Fibroblast of skin of right quadriceps (primary cell): ENCODE measurements at places on chromosomes 13 and 19.

DNA sequence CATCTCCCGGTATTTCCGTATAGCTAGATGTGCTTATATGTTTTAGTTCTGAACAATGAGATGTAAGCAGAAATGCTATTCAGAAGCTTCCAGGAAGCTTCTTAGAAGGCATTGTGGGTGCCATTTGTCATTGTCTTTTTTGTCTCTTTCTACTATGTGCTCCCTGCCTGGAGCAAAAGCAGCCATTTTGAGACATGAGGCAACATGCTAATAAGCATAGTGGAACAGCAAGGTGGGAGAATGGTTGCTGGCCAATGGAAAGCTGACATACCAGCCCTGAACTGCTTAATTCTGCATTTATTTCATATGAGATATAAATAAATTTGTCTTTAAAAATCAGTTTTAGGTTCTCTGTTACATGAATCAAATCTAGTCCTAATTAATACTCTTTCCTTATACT, 299.7 kb downstream of the LMO7 start:
- no peak for DNase-seq

DNA sequence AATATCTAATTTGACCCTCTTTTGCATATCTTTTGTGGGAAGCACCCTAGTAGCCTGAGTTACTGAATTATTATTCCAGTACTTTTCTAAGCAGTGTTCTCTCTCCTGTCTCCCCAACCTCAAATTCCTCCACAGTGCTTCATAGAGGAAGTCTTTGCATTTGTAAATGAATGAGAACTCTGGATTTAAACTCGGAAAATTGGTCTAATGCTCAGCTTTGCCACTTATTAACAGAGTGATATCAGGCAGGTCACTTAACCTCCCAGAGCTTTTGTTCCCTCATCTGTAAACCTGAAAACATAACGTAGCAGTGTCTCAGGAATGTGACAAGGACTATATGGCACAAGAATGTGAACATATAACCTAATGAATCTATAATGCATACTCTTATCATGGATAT, 26.2 kb downstream of the FREM2 start:
- no peak for DNase-seq

DNA sequence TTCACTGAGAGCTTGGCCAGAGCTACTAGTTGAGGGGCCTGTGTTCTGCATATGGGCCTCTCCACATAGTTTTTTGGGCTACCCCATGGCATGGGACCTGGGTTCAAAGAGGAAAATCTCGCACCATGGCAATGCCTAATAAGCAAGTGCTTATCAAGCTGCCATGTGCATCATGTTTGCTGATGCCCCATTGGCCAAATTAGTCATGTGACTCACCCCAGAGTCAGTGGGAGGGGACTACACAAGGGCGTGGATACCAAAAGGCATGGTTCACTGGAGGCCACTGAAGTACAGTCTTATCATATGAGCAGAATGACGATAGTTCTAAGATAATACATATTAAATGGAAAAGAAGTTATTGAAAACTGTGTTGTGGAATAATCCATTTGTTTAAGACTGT, 214.8 kb downstream of the LMO7 start:
- no peak for DNase-seq

DNA sequence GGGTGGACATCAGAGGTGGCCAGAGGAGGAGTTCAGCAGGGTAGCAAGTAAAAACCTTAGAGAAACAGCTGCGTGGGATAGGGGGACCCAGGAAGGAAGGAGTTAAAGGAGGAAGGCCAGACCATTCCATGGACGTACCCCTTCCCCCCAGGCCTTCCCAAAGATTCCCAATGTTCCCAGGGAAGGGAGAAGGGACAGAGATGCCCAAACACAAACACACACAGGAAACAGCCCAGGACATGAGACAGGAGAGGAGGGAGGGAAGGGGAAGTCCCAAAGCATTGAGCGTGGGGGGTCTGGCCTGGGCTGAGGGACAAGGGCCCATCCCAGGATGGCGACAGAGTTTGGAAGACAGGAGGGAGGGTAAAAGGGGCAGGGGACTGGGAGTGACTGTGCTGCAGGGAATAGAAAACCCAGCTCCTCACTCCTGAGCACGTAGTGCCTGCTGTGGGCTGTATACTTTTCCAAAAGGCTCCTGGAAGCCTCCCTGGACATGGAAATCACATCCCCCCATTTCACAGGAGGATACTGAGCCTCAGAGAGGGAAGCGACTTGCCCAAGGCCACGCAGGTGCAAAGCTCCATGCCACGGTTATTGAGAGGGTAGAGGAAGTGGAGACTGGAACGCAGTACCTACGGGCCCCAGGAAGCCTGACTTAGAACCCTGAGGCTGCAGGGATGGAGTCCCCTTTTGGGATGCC, 1.1 kb downstream of the SYDE1 start:
- no peak for DNase-seq

DNA sequence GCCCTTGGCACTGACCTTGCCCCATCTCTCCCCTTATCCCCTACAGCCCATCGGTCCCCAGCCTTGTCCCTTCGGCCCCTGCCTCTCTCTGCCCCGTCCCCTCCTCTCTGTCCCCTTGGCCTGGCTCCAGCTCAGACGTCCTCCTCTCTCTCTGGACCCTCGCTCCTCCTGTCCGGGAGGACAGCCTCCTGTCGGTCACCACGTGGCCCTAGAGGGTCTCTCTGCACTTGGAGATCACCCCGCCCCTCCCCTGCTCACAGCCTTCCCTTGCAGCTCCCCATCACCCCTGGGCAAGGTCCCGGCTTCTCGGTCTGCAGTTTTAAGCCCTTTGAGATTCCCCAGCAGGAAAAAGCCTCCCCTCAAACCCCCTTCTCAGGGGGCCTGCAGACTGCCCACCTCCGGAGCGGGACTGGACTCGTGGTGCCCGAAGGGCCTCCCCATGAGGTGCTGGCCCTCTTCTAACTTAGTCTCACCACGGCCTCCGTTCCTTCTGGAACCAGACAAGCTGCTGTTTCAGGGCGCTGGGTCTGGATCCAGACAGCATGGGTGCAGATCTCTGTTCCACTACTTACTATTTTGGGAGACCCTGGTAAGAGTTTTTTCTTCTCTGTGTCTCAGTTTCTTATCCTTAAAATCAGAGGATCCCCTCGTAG, 3.3 kb upstream of the KLK15 start:
- DNase-seq = no peak
